ENCODE measurements at places on chromosomes 6 and 20. TPM values are rescaled to one million over a fixed set of nuclear protein-coding genes. Genes with fewer than 3 reads are reported as not detected.

- peak; percentile 45 for DNase-seq
Observed at GRCh38 chr20:11454966-11455799, 462.5 kb upstream of the BTBD3 start.

DNA sequence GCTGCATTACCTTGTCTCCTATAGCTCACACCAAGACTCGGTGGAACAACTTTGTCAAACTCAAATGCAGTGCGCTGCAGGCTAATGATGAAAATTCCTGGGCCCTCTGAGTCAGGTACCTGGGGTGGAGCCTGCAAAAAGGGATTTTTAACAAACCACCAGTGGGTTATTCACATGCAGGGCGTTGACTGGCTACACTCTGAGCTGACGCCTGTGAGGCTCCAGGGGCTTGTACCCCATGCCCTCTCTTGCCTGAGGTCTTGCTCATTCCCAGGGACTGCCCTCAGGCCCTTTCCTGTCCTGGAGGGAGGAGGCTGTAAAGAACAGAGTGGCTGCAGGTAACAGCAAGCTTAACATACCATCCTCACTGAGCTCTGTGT, 9.2 kb downstream of the GTSF1L start:
- no peak for DNase-seq

DNA sequence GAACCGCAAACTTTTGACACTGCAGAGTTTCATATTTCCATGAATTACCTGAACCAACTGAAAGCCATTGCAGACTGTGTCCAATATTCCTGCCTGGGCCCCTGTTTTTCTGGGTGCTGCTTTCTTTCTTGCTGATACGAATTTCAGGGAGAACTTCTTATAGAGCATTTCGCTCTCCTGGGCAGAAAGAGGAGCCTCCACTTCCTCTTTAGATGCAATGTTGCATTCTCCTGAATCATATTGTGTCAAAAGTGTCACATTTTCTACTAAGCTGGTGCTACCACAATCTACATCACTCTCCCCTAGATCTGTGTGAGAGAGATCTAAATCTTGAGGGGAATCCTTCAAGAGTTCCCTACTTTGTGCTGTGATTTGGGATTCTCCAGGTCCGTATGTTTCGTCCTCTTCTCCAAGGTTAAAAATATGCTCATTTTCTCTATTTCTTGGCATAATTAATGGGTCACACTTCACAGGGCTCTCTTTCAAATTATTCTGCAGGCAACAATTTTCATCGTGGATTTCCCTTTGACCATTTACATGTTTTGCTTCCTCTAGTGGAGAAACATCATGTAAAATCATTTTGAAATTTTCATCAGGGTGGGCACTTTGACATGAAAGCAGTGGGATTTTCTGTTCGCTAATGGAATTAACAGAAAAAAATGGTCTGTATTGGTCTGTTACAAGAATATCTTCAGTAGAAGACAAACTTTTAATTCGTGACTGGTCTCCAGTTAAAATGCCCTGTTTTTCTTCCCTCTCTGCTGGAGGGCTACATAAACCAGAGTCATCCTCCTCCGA, 102.3 kb downstream of the DST start:
- DNase-seq = no peak

GRCh38 chr20:19741924-19742323, 16.1 kb upstream of the RIN2 start:
- no peak for DNase-seq

GRCh38 chr20:62728028-62728780, 19.6 kb downstream of the NTSR1 start:
- no peak for DNase-seq

DNA sequence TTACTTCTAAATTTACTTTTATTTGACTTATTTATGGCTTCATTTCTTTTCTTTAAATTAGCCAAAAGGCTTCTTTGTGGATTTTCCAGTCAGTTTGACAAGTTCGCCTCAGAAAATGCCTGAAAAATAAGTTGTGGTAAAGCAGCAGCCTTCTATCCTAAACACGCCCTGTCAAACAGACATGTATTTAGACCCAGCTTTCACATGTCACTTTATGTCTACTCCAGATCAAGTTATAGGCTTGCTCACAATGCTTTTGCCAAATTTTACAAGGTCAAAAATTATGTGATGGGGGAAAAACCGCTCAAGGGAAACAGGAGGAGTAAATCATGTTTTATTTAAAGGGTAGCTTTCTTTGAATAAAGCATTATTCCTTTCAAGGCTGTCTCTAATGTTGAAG, 615.0 kb downstream of the HDGFL1 start:
- DNase-seq = no peak

DNA sequence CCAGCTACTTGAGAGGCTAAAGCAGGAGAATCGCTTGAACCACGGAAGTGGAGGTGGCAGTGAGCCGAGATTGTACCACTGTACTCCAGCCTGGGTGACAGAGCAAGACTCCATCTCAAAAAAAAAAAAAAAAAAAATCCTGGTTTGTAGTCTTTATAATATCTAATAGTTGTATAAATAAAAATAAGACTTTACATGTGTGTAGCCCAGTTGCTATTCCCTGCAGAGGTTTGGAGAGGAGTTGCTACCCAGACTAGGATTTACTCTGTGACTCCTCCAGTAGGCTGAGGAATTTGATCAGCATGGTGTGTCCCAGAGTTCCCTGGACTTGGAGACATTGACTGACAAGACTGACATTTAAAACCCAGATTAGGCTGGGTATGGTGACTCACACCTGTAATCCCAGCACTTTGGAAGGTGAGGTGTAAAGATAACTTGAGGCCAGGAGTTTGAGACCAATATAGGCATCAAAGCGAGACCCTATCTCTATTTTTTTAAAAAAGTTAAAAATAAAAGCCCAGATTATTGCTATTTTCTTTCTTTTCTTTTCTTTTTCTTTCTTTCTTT, 10.2 kb downstream of the CHMP4B start:
- DNase-seq = no peak

DNA sequence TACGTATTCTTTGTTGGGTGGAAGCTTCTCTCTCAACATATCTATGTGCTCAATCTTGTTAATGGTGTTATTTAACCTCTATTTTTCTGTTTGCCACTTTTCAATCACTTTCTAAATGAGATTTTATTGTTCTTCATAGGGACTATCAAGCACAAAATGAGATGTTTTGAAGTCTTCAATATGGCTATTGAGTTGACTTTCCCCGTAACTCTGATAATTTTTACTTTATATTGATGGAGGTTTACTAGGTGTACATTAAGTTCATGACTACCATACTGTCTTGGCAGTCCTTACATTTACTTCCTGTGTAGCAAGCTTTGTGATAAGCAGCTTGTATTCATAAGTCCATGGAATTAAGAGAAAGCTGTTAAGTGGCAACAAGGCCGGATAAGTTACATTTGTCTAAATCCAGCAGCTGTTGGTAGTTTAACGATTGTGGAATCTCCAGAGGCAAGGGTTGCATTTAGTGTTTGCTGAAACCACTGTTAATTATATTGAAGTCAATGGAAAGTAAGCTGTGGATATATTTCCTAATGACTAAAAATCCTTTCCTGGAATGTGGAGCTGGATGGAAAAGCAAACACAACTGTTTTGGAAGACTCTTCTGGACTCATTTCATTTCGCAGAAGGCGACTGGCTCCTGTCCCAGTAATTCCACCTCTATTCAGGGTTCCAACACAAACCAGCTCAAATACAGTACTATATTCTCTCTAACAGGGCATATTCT, 57.3 kb upstream of the SMIM29 start:
- DNase-seq = no peak

DNA sequence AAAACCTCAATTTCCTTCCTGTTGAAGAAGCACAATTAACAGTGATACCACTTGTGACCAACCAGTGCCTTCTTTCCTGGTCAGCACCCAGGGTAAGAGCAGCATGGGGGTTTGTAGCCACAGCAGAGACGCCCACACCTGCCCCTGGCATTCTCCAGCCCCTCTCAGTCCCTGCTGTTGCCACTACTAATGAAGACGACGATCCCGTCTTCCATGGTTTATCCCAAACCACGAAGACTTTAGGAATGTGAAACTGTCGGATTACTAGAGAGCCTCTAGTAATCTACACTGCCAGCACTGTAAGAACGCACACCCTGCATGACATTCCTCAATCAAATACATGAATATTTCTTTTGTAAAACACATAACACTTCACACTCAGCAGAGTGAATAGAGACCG, 60.0 kb downstream of the GINS1 start:
- no peak for DNase-seq

DNA sequence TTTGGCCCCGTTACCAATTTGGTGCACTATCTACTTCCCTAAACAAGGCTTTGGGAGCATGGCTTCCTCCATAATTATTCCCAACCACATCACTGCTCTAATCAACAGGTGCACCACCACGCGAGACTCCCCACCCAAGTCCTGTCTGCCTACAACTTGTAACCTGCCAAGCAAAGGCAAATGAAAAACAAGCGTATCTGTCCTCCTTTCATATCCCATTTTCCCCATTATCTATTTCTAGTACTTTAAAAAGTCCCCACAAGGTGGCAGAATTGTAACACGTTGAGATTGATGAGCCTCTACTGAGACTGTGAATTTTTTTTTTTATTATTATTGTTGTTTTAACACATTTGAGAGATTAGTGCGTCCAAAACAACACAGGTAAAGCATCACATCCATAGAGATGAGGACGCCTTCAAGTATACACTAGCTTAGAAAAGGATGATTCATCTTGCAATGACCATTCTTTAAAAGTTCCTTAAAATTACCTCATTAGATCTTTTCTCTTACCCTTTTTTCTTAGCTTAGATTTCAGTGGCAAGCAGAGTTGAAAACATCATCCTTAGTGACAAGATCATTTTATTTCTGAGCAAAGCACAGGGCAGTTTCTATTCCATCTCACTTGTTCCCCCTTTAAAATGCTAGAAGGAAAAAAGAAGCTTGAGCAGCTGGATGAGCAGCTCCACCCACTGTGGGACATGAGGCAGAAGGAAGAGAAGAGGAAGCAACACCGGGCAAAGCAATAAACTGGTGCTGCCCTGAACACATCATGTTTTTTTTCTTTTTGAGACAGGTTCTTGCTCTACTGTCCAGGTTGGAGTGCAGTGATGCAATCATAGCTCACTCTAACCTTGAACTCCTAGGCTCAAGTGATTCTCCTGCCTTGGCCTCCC, 210.8 kb downstream of the ARHGAP18 start:
- DNase-seq = peak; percentile 67

DNA sequence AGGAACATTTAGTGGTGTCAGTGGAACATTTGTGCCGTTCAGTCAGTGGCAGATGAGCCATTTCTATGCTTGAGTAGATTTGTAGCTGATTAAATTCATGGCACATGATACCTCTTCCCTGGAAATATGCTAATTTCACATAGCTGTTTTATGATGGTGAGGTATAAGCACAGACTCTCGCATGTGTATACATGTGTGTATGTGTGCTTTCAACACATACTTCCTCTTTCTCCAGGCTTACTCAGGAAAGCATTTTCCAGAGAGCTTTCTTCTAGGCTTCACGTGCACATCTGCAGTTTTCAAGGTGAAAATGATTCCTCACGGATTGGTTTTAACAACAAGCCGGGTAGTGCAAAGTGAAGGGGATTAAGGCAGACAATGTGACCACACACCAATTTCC, 396.5 kb downstream of the HDGFL1 start:
- no peak for DNase-seq

The SNX14 gene
- total RNA-seq = 207 TPM

The C6orf163 gene
- total RNA-seq = 17.1 TPM

The RSPH4A gene
- 0.90 TPM for total RNA-seq

The ZBTB2 gene
- total RNA-seq = 14.2 TPM

The ARMH2 gene
- total RNA-seq = not detected

The RNF146 gene
- total RNA-seq = 70.1 TPM

The GPSM3 gene
- 2.2 TPM for total RNA-seq

All from urinary bladder (tissue), 4 donors.